ENCODE measurements at places on chromosomes 5 and 9. TPM values are rescaled to one million over a fixed set of nuclear protein-coding genes. Genes with fewer than 3 reads are reported as not detected.

PFN3 gene
- total RNA-seq, result not detected

ACOT12 gene
- total RNA-seq, result 5.1 TPM

IQGAP2 gene
- total RNA-seq, result 21.2 TPM

FBXL7 gene
- total RNA-seq, result 2.8 TPM

ATP10B gene
- 2.8 TPM for total RNA-seq

CD74 gene
- total RNA-seq, result 18.7 TPM

ORM2 gene
- not detected for total RNA-seq

SHC3 gene
- 42.0 TPM for total RNA-seq

NUTM2F gene
- not detected for total RNA-seq

CCIN gene
- 0.23 TPM for total RNA-seq

OR2S2 gene
- total RNA-seq, result not detected

CA9 gene
- 1.2 TPM for total RNA-seq

CCL19 gene
- total RNA-seq, result not detected

PSAT1 gene
- total RNA-seq, result 48.9 TPM

SLC26A2 gene
- 15.9 TPM for total RNA-seq

PDLIM4 gene
- total RNA-seq, result 6.2 TPM

NME5 gene
- 22.4 TPM for total RNA-seq

GZMA gene
- total RNA-seq, result not detected

NUDCD2 gene
- total RNA-seq, result 15.5 TPM

C9orf152 gene
- not detected for total RNA-seq

FRMPD1 gene
- total RNA-seq, result 3.0 TPM

PDZD2 gene
- total RNA-seq, result 30.0 TPM

KIF4B gene
- total RNA-seq, result 0.46 TPM

ADAMTS16 gene
- total RNA-seq, result 3.5 TPM

MORN5 gene
- 7.8 TPM for total RNA-seq

GFI1B gene
- 0.23 TPM for total RNA-seq

C6 gene
- total RNA-seq, result 1.6 TPM

C5orf58 gene
- not detected for total RNA-seq

LOX gene
- total RNA-seq, result 4.6 TPM

PCDHA6 gene
- total RNA-seq, result 26.3 TPM

IFNA21 gene
- total RNA-seq, result not detected

FOXI1 gene
- not detected for total RNA-seq

Measured in diencephalon (tissue), 1 donor.